ENCODE measurements at places on chromosomes 2 and 18. TPM values are rescaled to one million over a fixed set of nuclear protein-coding genes. Genes with fewer than 3 reads are reported as not detected.
A peak's percentile ranks its signal among the peaks of the same experiment; 100 is the strongest.

Gene GCG
- not detected for total RNA-seq

DNA sequence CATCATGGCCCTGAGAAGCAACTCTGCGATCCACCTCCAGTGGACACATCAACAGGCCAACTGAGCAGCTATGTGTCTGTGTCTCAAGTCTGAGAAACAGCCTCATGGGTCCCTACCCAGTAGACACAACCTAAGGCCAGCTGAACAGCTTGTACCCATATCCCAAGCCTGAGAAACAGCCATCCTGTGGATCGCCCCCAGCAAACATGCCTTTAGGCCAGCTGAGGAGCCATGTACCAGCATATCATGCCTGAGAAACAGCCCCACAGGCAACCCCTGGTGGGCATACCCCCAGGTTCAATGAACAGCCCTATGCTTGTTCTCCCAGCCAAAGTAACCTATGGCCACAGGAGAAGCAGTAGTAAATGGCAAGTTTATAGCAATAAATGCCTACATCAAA lies 126.7 kb upstream of the OTX1 start:
- DNase-seq, result no peak

- DNase-seq, result peak; percentile 88
These were observed 59.4 kb downstream of the DGKD start for GRCh38 chr2:233413559-233414272.

GRCh38 chr2:110198016-110198415 lies 6.8 kb downstream of the NPHP1 start:
- DNase-seq, result no peak

DNA sequence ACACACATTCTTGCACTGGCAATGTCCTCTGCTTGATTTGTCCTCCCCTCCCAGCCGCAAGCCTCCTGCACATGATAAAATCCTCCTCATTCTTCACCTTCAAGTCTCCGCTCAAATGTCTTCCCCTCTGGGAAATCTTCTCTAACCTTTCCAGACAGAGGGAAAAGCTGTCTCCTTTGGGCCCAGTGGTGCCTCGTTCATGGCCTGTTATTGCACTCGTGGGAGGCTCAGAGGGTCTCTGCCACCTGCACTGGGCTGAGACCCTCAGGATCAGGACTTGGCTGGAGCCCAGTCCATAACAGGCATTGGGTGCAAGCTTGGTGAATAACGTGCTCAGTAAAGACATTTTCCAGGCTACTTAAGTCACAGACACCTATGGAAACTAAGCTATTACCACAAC lies 68.6 kb downstream of the PTGR3 start:
- DNase-seq, result no peak

Gene COQ10B
- 40.4 TPM for total RNA-seq

Gene FAHD2A
- 23.8 TPM for total RNA-seq

DNA sequence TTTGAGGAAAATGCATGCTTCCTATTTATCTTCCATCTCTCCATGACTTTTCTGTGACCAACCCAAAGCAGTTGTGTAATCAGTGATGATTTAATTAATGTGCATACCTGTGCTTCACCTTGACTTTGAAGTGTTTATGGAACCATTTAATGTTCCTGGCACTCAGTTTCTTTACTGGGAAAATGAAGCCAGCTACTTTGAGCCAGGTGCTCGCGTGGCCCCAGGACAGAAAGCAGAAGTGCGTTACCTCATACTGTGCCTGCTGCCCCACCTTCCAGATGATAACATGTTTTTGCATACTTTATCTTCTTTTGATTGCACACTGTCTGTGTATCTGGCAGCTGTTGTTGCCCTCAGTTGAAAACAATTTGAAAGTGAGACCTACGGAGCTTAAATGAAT lies 61.3 kb downstream of the PMAIP1 start:
- DNase-seq, result no peak

GRCh38 chr18:8424481-8424880 lies 184.8 kb upstream of the RAB12 start:
- no peak for DNase-seq

DNA sequence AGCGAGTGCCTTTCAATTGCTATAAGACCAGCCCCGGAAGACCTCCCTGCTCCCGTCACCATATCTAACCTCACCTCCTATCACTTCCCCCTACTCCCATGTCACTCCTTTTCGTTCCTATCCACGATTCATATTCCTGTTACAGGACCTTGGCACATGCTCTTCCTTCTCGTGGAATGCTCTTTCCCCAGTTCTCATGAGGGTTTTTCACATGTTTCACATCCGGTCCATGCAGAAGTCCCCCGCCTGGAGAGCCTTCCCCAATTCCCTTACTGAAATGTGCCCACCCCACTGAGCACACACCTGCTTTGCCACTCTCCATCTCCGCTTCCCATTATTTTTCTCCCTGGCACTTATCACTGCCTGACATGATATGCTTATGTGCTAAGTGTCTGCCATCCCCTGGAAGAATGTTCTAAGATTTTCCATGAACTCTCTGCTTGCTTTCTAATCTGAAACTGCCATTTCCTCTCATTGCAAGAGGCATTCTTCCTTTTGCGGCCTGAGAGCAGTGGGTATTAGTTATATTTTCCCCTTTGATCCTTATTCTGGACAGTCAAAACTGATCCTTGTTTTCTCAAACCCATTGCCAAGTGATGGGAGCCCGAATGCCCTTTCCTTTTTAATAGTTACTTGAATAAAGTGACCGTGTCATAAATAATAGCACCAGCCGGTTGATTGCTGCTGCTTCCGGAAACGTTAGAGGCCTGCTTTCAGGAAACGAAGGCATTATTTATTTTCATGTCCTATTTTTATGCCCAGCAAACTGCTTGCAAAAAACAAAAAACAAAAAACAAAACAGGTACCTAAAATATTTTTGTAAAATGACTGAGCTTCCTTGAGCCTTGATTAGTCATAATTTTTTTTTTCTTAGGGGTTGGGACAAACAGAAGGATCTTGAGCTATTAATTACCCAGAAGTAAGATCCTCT lies 127.9 kb downstream of the ZNF532 start:
- DNase-seq, result peak; percentile 62

DNA sequence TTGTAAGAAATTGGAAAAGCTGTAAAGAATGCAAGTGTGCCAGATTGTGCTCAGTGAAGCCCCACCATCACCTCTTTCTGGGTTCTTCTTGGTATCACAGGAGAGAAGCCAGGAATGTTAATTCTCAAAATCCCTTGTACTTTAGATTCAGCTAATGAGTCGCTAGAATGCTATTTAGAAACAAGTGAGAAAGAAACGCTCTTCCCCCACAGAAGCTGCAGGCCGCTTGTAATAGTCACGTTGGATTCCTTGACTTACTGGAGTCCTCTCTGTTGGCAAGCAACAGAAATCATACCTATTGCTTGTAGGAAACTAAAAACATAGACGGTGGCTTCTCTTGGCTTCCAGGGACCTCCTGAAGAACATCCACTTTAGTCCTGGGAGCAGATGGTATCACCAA lies 375.6 kb upstream of the LRATD1 start:
- DNase-seq, result no peak

DNA sequence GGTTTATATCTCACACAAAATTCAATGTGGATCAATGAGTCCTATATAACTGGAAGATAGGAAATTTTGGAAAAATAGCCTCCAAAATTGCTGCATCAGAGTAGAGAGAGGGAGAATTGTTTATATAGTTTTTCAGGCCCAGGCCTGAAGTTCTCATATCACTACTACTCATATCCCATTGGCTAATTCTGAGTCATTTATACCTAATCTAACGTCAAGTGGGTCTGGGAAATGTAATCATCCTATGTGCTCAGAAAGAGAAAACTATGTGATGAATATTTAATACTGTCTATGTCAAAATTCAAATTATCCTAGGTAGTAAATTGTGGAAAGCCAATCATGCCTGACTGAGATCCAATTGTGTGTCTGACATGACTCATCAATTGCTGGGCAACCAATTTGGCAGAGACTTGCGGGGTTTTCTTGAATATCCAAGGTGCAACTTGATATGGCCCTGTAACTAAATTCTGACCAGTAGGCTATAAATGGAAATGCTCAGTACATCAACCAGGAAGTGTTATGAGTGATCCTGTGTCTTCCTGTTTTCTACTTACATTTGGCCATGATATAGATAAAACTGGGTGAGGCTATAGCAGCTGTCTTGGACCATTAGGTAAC lies 744.4 kb downstream of the KCNJ3 start:
- DNase-seq, result peak; percentile 0

DNA sequence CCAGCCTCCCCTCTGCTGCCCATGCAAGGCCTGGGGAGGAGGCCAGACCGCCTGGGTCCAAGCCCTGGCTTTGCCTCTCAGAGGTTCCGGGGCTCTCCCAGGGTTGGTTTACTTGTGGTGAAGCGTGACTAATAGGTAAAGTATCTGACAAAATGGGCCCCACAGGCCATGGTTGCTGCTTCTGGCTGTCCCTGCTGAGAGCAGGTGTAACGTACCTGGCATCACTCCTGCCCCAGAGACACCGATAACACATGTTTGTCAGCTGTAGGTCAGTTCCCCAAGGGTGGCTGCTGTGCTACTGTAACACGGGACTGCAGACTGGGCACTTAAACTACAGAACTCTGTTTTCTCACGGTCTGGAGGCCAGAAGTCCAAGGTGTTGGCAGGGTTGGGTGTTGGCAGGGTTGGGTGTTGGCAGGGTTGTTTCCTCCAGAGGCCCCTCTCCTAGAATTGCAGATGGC lies 34.1 kb downstream of the ODC1 start:
- peak; percentile 58 for DNase-seq

GRCh38 chr18:78228974-78229373 lies 750.6 kb upstream of the SALL3 start:
- DNase-seq, result no peak

- no peak for DNase-seq
These were observed 166.7 kb upstream of the TNP1 start for GRCh38 chr2:217026569-217026968.

DNA sequence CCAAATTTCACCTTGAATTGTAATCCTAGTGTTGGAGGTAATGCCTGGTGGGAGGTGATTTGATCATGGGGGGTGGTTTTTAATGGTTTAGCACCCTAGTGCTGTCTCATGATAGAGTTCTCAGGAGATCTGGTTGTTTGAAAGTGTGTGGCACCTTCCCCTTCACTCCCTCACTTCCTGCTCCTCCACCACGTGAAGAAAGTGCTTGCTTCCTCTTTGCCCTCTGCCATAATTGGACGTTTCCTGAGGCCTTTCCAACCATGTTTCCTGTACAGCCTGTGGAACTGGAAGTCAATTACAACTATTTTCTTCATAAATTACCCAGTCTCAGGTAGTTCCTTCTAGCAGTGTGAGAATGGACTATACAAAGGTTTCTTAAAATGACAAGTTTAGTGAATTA lies 251.8 kb upstream of the NETO1 start:
- no peak for DNase-seq

Gene AKAIN1
- not detected for total RNA-seq

- DNase-seq, result peak; percentile 79
These were observed 152.1 kb upstream of the CCDC150 start for GRCh38 chr2:196487417-196487816.

DNA sequence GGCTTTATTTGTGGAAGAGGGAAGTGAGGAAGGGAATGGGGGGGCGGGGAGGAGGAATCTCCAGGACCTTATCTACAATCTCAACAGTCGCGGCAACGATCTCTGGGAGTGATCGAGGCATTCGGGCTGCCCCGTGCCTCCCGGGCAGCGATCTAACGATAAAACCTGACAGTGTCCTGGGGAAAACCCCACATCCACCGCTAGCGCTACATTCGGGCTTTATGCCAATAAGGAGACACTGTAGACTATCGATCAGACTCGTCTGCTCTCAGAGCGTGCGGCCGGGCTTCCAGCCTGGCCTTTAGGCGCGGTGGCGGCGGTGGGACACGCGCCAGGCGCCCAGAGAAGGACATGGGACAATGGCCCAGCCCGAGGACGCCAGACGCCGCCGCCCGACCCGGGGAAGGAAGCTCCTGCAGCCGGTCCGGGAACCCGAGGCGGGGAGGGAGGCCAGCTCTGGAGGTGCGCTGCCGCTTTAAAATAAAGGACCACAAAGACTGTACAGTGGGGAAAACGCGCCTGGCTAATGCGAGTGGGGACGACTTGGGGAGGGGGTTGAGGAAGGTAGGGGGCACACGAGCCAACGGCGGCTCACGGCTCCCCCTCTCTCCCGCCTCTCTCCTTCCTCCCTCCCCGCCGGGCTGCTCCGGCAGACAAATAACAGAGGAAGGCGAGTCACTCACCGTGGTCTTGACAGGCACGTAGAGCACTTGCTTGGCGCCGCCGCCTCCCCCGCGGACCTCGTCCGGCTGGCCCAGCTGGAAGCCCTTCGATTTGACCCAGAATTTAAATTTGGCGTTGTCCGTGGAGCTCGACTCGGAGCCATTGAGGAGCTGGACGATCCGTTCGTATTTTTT lies 2.2 kb downstream of the NOL4 start:
- peak; percentile 29 for DNase-seq

DNA sequence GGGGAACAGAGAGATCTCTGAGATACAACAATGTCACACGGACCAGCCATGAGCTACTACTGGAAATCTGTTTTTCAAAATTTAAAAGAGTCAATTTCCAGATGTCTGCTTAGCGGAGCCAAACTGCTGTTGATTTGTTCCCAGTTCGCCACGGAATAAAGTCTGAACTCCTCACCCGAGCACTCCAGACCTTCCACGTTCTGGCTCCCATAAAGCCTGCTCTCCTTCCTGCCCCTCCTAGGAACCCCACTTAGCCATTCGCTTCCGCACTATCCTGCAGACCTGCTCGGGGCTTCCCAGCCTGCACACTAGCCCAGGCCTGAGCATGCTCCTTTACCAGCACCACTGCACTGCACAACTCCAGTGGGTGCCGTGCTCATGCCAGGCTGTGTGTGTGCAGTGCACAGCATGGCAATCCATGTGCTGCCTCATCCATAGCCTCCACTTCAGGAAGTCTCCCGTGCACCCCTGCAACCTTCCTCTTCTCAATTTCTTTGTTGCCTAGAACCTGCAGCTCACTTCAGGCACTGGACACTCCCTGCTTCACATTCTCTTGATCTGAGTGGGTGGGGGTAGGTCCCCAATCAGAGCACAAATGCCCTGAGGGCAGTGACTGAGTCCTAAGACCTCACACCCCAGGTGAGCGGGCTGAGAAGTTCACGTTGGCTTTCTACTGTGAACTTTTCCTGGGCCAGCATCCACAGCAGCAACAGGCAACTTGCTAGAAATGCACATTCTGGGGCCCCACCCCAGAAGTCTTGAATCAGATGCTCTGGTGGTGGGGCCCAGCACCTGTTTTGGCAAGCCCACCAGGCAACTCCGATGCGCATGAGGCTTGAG lies 53.7 kb downstream of the ZBTB7C start:
- no peak for DNase-seq

Gene SLC19A3
- total RNA-seq, result 0.65 TPM

Gene NYAP2
- total RNA-seq, result not detected

- no peak for DNase-seq
These were observed 638 bp upstream of the LPIN1 start for GRCh38 chr2:11745613-11746375.

DNA sequence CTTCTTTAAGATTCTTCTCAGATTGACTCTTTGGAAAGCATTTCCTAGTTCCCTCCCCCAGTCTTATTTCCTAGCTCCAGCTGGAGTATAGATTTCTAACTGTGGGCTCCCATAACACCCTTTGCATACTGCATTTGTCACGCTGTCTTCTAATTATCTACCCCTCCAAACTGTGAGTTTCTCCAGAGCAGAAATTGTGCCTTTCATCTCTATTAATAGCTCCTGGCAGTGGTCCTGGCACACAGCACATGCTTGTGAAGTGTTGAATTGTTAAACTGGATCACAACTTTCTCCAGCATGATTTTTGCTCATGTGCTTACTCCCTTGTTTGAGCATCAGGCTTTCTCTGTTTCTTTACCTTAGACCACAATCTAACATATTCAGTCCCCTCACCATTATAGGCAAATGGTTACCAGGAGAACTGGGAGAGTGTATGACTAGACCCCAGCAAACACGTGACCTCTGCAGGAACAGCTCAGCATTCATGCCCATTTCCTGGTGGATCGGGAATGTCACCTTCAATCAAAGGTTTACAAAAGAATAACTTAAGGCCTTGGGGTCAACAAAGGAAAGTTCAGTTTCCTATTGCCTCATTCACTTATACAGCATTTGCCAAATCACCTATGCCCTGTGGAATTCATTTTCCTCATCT lies 175.7 kb upstream of the TANK start:
- peak; percentile 15 for DNase-seq

All from GM23248 (cell line).